GM13976 (cell line): ENCODE measurements at places on chromosomes 11 and 22.
A peak's percentile ranks its signal among the peaks of the same experiment; 100 is the strongest.

- peak; percentile 67 for DNase-seq
These were observed 1.7 kb downstream of the SBF1 start for GRCh38 chr22:50473088-50473487.

- peak; percentile 17 for DNase-seq
These were observed 19.7 kb downstream of the SLC37A2 start for GRCh38 chr11:125082611-125083311.

GRCh38 chr22:27801202-27801615, 347 bp downstream of the MN1 start:
- peak; percentile 62 for DNase-seq

GRCh38 chr22:37258753-37259401, 14.8 kb upstream of the RAC2 start:
- no peak for DNase-seq

DNA sequence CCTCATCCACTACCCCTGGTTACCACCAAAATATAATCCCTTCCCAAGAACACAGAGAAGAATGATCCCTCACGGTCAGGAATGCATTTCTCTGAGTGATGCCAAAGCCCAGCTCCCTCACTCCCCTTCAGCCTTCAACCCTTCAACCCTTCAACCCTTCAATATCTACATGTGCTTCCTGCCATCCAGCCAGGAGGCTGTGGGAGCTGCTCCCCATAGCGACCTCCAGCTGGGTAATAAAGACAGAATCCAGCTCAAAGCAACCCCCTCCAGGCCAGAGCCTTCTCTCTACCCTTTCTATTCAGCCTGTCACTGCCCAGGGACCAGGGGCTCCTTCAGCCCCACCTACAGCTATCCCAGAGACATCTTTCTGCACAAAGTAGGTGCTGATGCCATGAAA, 2.7 kb downstream of the ARHGAP1 start:
- no peak for DNase-seq

DNA sequence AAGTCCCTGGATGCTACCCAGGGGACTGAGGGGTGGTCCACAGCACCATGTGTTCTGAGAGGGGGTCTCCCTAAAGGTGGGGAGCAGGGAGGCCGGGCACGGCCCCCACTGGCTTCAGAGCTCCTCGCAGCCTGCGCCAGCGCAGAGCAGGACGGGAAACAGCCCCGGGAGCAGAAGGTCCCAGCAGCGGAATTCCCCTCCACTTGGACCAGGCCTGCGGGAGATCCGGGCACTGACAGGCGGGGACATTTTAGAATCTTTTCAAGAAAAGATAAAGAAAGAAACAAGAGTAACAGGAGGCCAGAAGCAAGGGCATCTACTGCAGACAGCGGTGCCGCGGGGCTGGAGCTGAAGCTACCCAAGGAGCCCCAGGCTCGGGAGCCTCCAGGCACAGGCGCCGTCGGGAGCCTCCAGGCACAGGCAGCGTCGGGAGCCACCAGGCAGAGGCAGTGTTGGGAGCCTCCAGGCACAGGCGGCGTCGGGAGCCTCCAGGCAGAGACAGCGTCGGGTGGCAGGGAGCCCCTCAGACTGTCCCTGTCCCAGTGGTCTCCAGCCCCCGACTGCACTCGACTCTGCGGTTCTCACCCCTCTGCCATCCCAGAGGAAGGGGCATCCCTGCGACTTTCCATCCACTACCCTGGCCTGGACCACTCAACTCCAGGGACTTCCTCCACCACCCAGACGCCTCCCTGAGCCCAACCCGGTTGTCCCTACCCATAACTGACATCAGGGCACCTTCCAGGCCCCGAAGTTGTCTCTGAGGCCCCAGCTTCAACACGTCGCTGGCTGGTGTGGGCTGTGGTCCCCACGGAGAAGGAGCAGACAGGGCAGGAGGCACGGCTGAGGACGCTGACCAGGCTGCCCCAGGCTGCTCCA, 211.1 kb downstream of the BRD1 start:
- no peak for DNase-seq
